ENCODE measurements at places on chromosomes 12 and 14. TPM values are rescaled to one million over a fixed set of nuclear protein-coding genes. Genes with fewer than 3 reads are reported as not detected.
A peak's percentile ranks its signal among the peaks of the same experiment; 100 is the strongest.

DNA sequence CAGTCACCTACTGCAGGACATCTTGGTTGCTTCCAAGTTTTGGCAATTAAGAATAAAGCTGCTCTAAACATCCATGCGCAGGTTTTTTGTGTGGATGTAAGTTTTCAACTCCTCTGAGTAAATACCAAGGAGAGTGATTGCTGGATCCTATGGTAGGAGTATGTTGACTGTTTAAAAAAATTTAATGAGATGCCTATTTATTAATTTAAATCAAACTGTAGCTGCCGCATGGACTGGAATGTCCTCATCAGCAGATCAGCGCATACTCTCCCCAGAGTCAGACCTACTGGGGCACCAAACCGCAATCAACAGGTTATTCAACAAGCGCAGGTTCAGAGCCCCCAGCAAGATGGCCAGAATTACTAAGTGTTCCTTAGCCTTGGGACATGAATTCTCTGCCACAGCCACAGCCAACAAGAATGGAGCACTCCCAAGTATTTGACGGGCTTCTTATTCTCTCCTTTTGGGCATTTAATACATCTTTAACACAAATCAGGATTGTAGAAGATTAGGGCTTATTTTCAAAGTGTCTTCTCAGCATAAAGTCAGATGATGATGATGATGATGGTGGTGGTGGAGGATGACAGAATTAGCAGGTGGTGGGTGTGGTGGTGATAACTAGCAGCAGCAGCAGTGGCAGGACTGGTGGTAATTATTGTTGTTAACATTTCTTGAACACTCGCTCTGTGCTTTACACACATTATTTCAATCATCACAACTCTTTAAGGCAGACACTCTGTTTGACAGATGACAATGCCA is 170.7 kb downstream of the CHST11 start:
- H3K27ac ChIP-seq = no peak overlapping the region
- H3K4me3 ChIP-seq = no peak overlapping the region

ARHGAP9 gene
- total RNA-seq = 3.3 TPM

GSC gene
- 0.90 TPM for total RNA-seq

CIT gene
- total RNA-seq = 28.1 TPM

- no peak overlapping the region for H3K4me3 ChIP-seq
- H3K4me1 ChIP-seq = peaks cover 2% of the 10 kb centered on the region
- DNase-seq = no peak
- H3K36me3 ChIP-seq = no peaks in the 10 kb centered on the region
- H3K27me3 ChIP-seq = no peaks in the 10 kb centered on the region
Observed at GRCh38 chr12:64660237-64661018, 50.1 kb downstream of the RASSF3 start.

DNA sequence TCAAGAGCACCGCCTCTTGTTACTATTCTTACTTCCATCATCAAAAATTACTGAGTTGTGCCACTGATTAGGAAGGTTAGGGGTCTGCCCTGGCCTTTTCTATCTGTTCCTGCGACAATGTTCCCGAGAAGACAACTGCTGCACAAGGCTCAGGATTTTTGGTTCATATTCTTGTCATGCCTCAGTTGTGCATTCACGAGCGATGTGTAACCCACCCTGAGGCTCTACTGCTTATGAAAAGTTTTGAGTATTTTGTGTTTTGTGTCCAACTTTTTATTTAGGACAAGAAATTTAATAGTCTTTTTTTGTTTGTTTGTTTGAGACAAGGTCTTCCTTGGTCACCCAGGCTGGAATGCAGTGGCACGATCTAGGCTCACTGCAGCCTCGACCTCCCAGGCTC is 23.1 kb upstream of the LGALS3 start:
- no peaks in the 10 kb centered on the region for H3K27me3 ChIP-seq
- H3K27ac ChIP-seq = peak overlapping the region; percentile 96
- H3K4me3 ChIP-seq = no peak overlapping the region
- DNase-seq = no peak

GRCh38 chr14:72612041-72612440 is 281.9 kb downstream of the DPF3 start:
- no peak overlapping the region for H3K27ac ChIP-seq
- no peak overlapping the region for H3K4me3 ChIP-seq
- H3K27me3 ChIP-seq = no peaks in the 10 kb centered on the region
- no peaks in the 10 kb centered on the region for H3K36me3 ChIP-seq

GRCh38 chr14:105581551-105582341 is 55.4 kb downstream of the TMEM121 start:
- DNase-seq = no peak
- no peak overlapping the region for H3K4me3 ChIP-seq
- H3K36me3 ChIP-seq = no peaks in the 10 kb centered on the region
- no peaks in the 10 kb centered on the region for H3K27me3 ChIP-seq
- H3K27ac ChIP-seq = no peak overlapping the region

PNP gene
- total RNA-seq = 46.9 TPM

DUSP16 gene
- total RNA-seq = 20.5 TPM

DNA sequence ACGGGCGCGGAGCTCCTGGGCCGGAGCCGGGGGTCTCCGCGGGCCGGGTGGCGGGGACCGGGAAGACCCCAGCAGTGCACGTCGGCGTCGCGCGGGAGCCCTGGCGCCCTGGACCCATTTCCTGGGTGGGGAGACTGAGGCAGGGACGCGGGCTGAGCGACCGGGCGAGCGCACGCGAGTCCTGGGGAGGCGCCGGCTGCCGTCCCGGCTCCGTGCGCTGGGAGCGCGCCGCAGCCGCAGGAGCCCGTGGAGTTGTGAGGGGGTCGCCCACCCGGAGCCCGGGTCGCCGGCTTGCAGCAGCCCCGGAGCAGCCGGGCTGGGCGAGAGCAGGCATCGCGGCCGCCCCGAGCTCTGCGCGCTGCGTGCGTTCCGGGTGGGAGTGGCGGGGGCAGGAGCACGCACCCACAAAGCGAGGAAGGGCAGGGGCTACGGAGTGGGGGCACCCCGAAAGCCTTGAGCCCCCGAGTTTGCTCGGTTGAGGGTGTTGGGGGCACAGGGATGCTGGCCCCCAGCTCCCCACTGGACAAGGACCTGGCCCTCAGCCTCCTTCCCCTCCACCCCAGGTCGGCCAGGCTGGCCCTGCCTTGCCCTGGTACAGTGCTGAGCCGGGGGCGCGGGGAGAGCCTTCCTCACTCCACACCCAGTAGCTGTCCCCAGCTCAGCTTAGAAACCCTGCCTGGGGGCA is 620 bp downstream of the MMP17 start:
- H3K36me3 ChIP-seq = no peaks in the 10 kb centered on the region
- H3K4me1 ChIP-seq = no peaks in the 10 kb centered on the region
- DNase-seq = no peak
- H3K4me3 ChIP-seq = peak overlapping the region; percentile 50
- peak overlapping the region; percentile 73 for H3K27ac ChIP-seq

DNA sequence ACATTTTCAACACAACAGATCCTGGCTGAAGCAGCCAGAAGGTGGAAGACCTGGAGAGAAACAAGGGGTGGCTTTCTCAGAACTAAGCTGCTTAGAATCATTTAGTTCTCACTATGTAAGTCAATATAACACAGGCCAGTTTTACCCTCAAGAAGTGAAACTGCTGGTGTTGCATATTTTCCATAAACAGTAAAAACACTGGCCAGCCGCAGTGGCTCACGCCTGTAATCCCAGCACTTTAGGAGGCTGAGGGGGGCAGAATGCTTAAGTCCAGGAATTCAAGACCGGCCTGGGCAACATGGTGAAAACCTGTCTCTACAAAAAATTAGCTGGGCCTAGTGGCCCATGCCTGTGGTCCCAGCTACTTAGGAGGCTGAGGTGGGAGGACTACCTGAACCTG is 11.6 kb downstream of the STX2 start:
- H3K4me3 ChIP-seq = no peak overlapping the region
- no peak for DNase-seq
- H3K4me1 ChIP-seq = no peaks in the 10 kb centered on the region

GRCh38 chr12:3083921-3084347 is 6.8 kb downstream of the TSPAN9 start:
- DNase-seq = no peak
- no peaks in the 10 kb centered on the region for H3K4me1 ChIP-seq
- peak overlapping the region; percentile 69 for H3K27ac ChIP-seq
- H3K36me3 ChIP-seq = no peaks in the 10 kb centered on the region
- H3K4me3 ChIP-seq = no peak overlapping the region

DNA sequence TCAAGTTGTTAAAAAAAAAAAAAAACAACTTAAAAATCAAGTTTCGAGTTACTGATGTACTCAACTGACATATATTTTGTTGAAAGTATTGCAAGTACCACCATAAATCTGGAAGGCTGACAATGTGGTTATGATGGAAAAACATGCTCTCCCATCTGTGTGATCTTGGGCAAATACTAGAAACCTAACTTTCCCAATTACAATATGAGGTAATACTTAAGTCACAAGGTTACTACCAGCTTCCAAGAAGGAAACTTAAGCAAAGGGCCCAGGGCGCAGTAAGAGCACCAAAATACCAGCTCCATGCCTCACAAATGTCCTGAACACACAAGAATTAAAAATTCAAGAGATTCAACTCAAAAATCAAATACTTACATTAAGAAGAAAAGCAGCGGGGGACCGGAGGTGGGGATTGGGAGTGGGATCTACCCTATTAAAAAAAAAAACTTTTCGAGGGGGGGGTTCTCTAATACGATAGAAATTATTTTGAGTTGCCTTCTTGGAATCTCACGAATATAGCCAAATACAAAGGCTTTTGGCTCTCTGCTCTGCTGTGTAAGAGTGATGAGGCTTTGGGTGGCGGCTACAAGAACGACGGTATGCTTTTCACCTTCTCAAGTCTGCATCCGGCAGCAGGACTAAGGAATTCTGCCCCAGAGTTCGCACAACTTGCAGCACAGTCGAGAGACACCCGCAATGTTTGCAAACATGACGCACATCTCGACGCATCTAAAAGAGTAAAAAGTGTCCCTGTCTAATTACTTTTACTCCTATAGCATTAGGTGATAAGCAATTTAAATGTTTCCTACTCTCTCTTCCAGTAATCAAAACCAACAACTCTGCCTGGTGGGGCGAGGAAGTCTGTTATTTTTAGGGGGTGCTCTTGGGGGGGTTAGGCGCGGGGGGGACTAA is 1.1 kb downstream of the SAV1 start:
- H3K27me3 ChIP-seq = no peaks in the 10 kb centered on the region
- DNase-seq = peak; percentile 26
- no peaks in the 10 kb centered on the region for H3K36me3 ChIP-seq
- H3K4me3 ChIP-seq = peak overlapping the region; percentile 76
- peak overlapping the region; percentile 98 for H3K27ac ChIP-seq

LTBR gene
- total RNA-seq = 28.1 TPM

DNA sequence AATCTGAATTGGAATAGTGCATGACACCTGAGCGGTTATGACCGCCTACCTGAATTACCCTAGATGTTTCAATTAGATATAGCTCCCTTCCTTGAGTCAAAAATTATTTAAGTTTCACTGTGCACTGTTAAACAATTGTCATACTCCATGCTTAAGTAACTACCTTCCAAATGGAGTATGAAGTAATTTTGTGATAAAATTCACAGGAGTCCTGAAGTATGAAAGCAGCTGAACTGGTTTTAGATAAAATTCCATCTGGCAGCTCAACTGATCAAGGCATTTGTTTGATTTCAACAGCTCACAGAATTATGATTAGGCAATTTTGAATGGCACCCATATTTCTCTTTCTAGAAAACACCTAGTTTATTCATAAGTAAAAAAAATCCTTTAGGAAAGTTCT is 19.5 kb downstream of the PRICKLE1 start:
- no peak for DNase-seq
- no peak overlapping the region for H3K27ac ChIP-seq
- H3K4me1 ChIP-seq = no peaks in the 10 kb centered on the region
- H3K4me3 ChIP-seq = no peak overlapping the region
- H3K27me3 ChIP-seq = no peaks in the 10 kb centered on the region

All from uterus (tissue), 4 donors.